ENCODE measurements at places on chromosomes 11 and 22.
A peak's percentile ranks its signal among the peaks of the same experiment; 100 is the strongest.

DNA sequence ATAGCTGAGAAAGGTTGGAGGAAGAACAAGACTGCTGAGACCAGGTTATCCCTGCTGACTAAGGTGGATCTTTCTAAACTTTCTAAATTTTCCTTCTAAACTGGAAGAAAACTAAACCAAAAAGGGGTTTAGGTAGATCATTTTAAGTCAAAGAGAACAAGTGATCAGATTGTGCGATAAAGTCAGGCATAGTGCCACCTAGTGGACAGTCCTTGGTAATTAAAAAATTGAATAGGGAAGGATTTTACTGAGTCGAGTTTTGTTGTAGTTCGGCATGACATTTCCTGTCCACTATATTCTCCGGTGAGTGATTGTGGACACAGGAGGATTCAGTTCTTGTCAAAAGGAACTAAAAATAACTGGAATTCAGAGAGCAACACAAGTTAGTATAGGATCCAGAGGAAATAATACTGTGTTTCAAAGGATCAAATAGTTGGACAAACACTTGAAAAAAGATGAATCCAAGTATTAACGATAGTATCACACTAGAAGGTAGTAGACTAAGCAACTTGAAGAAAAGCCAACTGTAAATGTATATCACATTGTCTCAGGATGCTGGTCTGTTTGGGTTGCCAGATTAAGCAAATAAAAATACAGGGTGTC lies 1236.4 kb downstream of the FAM181B start:
- peak; percentile 30 for DNase-seq

GRCh38 chr11:31529189-31529588 lies 19.6 kb downstream of the ELP4 start:
- DNase-seq: no peak

GRCh38 chr11:108221371-108221770 lies 1.1 kb downstream of the NPAT start:
- no peak for DNase-seq

DNA sequence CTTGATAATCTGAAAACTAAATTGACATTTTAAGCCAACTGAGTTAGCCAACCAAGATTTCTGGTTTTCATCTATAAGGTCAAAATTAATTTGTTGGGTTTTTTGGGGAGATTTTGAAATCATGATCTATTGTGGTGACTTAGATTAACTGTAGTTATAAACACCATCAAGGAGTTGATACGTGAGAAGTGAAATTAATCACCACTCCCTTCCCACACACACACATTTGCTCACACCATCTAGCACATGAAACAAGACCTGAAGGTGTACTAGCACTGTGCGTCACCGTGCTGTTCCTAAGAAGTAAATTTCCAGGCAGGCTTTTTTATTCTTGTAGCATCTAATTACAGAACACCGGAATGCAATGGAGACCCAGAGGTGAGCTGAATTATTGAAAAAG lies 2.1 kb downstream of the OR5B21 start:
- DNase-seq: no peak

DNA sequence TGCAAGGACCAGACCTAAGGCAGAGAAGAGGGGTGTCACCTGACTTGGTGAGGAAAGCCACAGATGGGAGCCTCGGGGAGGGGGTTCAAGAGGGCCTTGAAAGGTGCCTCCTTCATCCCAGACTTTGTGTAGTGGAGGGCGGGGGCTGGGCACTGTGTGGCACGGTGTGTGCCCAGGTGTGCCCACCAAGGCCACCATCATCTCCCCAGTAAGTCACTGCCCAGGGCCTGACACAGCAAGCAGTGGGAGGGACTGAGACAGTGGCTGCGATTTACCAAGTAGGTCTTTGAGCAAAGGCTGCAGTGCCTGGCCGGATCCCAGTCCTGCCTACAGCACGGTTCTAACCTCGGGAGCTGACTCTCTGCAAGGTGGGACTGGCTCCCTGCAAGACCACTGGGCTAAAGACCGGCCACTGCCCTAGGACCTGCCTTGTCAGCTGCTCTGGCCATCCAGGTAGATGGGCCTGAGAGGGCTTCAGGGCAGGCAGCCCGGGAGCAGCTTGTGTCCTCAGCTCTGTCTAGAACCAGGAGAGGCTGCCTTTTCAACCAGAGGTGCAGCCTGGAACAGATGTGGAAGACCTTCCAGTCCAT lies 1.4 kb downstream of the OSM start:
- no peak for DNase-seq

GRCh38 chr11:22536071-22536470 lies 89.6 kb downstream of the FANCF start:
- no peak for DNase-seq

GRCh38 chr22:38826801-38827200 lies 17.0 kb downstream of the NPTXR start:
- no peak for DNase-seq

DNA sequence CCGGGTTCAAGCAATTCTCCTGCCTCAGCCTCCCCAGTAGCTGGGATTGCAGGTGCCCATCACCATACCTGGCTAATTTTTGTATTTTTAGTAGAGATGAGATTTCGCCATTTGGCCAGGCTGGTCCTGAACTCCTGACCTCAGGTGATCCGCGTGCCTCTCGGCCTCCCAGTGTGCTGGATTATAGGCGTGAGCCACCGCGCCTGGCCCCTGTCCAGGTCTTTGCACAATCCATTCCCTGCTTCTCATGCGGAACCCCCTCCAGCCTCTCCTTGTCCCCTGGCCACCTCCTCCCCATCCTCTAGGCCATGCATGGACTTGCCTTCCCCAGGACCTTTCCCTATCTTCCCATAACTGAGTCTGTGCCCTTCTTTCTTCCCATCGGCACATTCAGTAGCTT lies 8.7 kb downstream of the DPP3 start:
- DNase-seq: no peak

- no peak for DNase-seq
These were observed 69.9 kb downstream of the JRKL start for GRCh38 chr11:96459751-96460150.

GRCh38 chr11:13782390-13783075 lies 114.1 kb downstream of the FAR1 start:
- no peak for DNase-seq

- no peak for DNase-seq
These were observed 112.1 kb downstream of the PAX6 start for GRCh38 chr11:31699066-31699465.

DNA sequence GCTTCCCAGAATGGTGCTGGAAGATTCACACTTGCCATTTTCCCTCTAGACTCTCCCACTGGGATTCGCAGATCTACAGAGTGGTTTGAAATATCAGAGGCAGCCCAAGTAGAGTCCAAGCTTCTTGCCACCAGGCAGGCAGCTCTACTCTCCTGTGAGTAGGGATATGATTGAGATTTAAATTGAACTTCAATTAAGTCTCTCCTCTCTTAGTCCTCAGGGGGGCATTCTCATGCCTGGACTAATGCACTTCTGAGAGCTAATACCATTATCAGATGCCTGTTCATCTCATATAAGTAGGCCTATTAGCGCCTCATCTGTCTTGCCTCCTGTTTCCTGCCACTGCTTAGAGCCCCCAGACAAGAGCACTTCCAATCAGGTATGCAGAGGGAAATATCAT lies 25.5 kb upstream of the AMPD3 start:
- no peak for DNase-seq

- no peak for DNase-seq
These were observed 7.2 kb downstream of the APLP2 start for GRCh38 chr11:130076778-130077481.

DNA sequence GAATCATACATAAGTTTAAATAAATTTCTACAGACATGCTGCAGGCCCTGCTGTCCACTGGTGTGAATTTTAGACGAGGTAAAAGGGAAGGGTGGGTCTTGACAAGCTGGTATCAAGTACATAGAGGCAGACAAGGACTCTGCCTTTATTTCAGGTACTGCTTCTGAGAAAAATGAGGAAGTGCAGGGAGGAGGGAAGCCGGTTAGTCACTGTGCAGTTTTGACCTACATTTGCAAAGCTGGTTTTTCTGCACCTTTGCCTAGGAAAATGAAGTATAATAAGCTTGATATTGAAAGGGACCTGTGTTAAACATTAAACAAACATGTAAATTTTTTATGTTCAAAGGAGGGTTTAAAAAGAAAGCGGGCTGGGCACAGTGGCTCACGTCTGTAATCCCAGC lies 24.6 kb downstream of the TMEM45B start:
- DNase-seq: no peak

GRCh38 chr22:48745842-48746788 lies 1081.6 kb downstream of the BRD1 start:
- no peak for DNase-seq

- DNase-seq: no peak
These were observed 85.2 kb upstream of the ARHGAP32 start for GRCh38 chr11:129277198-129277843.

- no peak for DNase-seq
These were observed 2120.0 kb upstream of the RAG2 start for GRCh38 chr11:38718049-38718448.

- no peak for DNase-seq
These were observed 5.9 kb upstream of the ARL14EP start for GRCh38 chr11:30317030-30317429.

DNA sequence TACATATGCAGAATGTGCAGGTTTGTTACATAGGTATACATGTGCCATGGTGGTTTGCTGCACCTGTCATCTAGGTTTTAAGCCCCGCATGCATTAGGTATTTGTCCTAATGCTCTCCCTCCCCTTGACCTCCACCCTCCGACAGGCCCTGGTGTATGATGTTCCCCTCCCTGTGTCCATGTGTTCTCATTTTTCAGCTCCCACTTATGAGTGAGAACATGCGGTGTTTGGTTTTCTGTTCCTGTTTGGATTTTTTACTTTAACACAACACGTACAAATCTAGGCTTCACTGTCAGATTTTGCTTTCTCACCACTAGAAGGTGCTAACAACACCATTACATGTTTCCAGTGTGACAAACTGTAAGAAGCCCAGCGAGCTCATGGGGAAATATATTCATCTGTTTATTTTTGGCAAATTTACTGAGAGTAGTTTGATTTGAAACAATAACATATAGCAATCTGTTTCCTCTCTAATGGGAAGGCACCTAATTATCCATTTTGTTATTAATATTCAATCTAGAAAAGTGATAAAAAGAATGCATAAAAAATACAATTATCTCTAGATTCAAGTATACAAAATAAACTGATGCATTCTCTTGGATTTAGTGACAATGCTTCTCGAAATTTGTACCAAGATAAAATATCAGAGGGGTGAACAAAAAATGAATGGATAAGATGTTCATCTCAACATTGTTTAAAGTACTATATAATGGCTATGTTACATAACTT lies 23.2 kb upstream of the BIRC3 start:
- DNase-seq: no peak

DNA sequence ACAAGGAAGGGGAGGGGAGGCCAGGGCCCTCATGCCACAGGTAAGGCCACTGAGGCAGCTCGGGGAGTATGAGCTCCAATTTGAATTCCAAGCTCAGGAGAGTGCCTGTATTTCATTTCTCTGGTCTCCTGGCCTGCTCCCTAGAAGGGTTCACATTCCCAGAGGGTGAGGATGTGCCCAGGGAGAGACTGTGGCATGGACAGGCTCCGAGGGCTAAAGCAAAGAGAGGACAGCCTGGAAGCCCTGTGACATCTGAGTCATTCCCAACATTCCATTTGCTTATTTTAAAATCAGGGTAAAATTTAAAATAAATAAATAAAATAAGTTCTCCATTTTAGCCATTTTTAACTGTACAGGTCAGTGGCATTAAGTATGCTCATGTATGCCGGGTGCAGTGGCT lies 18.6 kb upstream of the FOLR1 start:
- DNase-seq: no peak

GRCh38 chr11:61971248-61972111 lies 4.0 kb upstream of the FTH1 start:
- peak; percentile 62 for DNase-seq

DNA sequence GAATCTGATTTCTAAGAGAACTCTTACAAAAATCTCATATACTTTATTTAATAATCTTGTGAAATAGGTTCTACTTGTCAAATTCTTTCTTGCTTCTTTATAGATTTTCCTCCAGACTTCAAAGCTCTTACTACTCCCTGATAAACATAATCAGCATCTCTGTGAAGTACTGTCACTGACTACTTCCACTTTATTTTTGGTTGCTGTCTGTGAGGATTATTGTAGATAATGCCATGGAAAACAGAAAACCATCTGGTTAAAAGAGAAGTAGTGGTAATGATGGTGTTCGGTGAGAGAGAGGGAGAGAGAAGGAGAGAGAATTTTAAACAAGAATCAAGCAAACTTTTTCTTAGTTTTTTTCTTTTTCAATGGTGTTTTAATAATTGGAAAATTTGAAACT lies 152.3 kb downstream of the TMEM135 start:
- DNase-seq: no peak

- no peak for DNase-seq
These were observed 378.5 kb downstream of the SHANK2 start for GRCh38 chr11:70873736-70874412.

DNA sequence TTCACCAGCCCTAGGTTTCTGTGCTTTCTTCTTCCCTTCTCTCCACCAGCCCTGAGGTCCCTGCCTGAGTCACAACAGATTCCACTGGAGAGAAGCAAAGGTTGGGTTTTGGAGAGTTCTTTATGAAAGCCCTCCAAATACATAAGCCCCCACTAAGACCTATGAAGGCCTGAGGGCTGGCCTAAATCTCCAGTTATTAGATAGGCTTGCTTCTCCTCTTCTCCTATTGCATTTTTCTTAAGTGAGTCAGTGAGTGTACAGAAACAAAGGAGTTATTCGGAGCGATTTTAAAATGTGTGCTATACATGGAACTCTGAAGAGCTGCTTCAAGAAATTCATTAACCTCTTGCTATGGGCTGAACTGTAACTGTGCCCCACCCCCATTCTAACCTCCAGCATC lies 1057.3 kb downstream of the OPCML start:
- no peak for DNase-seq

DNA sequence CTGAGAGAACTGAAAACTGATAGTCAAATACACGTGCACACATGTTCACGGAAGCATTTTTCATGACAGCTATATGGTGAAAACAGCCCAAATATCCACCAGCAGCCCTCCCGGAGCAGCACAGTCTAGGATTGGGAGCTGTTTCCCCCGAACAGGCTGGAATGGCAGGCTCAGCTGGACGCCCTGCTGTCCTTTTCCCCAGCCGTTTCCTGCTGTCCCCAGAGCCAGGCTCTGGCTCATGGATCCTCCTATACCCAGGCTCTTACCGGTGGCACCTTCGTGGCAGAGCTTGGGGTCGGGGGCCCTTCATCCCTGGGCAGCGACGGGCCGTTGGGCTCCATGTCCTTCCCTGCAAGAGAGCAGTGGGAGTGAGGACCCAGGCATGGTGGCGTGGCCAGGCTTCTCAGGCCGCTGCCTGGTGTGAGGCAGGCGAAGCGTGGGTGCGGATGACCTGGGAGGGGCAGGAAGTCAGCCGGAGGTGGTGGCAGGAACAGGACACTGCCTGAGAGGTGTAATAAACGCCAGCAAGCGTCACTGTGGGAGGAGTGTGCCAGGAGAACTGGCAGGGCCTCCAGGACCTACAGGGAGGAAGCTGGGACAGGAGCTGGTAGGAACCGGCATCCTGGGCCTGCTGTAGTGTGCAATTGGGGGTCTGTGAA lies 38.8 kb downstream of the OSBPL5 start:
- no peak for DNase-seq
